ENCODE measurements at places on chromosomes 1 and 21. TPM values are rescaled to one million over a fixed set of nuclear protein-coding genes. Genes with fewer than 3 reads are reported as not detected.

DNA sequence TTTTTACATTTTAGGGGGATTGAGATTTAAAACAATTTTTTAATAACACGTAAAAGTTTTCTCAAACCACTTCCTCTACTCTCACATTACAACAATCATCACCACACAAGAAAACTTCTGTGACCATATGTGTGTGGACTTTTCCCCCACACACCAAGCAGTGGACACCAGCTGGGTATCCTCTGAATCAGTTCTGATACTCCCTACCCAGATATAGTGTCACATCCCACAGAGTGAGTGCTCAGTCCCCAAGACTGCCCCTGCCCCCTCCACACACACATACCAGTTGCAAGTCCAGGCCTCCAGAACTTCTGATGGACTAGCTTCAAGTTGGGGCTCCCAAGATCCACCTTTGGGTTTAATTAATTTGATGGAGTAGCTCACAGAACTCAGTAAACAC is 53.3 kb upstream of the QSOX1 start:
- no peak for DNase-seq

DNA sequence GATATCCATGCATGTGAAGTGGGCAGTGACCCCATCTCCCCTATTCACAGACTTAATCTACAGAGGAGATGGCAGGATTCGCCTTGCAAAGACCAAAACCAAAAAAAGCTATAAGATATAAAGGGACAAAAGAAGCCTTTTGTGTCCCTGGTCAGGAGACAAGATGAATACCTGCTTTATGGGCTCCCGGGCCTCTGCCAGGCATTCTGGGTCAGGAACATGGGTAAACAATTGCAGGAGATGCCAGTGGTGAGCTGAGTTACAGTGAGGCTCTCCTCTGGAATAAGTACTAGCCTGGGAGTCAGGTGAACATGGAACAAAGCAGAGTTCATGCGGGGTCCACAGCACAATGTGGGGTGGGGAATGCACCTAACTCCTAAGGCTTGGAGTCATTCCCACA is 4.7 kb downstream of the SLC9A1 start:
- no peak for DNase-seq

- DNase-seq: no peak
Measured at GRCh38 chr1:8813016-8813763, 4.2 kb downstream of the RERE start.

GRCh38 chr1:1013922-1014648 is 788 bp downstream of the ISG15 start:
- no peak for DNase-seq

DNA sequence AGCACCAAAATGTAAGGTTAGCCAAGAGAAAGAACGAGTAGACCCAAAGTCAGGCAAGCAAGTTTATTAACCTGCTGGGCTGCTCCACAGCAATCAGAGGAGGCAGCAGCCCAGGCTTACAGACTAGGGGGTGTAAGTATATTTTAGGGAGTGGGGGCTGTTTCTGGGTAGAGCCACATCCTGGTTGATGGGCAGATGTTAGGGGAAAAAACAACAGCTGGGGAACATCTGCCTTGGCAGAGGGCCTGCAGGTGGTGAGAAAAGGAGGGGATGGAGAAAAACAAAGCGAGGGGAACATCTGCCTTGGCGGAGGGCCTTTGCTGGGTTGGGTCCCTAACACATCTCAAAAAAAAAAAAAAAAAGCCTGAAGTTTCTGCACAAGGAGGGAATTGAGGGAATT is 9.7 kb upstream of the ZBTB48 start:
- DNase-seq: no peak

DNA sequence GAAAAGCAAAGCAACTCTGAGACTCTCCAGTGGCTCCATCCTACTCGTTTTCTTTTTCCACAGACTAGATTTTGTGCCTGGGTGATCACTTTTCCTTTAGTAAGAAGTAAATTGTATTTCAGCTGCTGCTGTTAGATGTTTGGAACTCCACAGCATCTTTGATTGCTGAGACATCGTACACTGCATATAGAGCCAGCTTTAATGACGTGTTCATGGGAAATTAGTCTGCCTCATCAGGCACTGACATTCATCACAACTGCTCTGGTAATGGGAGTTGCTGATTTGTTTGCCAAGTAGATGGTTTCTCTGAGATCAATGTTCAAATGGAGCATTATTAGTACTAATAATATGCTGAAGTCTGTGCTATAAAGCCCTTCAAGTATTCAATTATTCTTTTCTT is 573.8 kb upstream of the NR5A2 start:
- DNase-seq: no peak

DNA sequence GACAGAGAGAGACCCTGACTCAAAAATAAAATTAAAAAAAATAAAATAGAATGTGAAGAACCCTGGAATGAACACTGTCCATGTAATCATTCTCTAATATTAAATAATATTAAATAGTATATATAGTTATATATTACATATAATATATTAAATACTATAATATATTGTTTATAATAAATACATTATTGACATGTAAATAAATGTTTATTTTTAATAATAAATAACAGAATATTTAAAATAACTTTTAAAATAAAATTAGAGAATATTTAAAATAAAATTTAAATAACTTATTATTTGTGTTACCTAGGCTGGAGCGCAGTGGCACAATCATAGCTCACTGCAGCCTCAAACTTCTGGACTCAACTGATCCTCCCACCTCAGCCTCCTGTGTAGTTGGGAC is 32.1 kb downstream of the TRAF5 start:
- no peak for DNase-seq

- no peak for DNase-seq
Measured at GRCh38 chr21:32044205-32045180, 171.7 kb downstream of the HUNK start.

- DNase-seq: no peak
Measured at GRCh38 chr21:34844013-34844923, 175.5 kb downstream of the CLIC6 start.

NECTIN4 gene
- polyA plus RNA-seq: 1.8 TPM
